ENCODE measurements at places on chromosomes 7 and 10. TPM values are rescaled to one million over a fixed set of nuclear protein-coding genes. Genes with fewer than 3 reads are reported as not detected.

DNA sequence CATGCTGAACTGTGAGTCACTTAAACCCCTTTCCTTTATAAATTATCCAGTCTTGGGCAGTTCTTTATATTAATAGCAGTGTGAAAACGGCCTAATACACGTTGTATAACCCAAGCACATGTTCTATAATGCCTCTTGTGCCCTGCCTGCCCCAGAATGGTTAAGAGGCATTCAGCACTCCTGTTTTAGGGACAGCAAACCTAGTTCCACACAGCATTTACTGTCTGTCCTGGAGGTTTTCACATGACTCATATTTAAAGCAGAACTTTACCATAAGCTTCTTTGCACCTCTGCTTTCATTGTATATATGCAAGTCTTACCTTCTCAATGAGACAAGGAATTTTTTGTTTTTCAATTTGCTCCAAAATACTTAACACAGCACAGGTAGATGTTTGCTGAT, 144.8 kb downstream of the ICA1 start:
- H3K36me3 ChIP-seq: peaks cover 5% of the 10 kb centered on the region
- no peaks in the 10 kb centered on the region for H3K27me3 ChIP-seq
- DNase-seq: no peak
- H3K4me3 ChIP-seq: no peak overlapping the region
- no peak overlapping the region for H3K27ac ChIP-seq

DNA sequence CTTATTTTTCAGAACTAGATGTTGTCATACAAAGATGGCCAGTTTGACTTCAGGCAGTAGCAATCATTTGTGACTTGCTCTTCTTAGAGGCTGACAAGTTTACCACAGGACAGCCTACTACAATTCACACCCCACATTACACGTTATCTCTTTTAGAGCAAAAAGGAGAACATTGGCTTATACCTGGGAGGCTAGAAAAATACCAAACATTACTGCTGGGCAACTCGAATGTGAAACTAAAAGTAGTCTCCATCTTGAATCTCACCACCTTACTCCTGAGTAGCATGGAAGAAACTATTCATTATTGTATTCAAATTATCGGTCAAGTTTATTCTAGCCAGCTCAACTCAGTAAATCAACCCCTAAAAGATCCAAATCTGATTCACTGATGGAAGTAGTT, 90.7 kb upstream of the TMEM26 start:
- H3K4me3 ChIP-seq: no peak overlapping the region
- no peak for DNase-seq
- no peak overlapping the region for H3K27ac ChIP-seq
- H3K4me1 ChIP-seq: no peaks in the 10 kb centered on the region
- H3K36me3 ChIP-seq: no peaks in the 10 kb centered on the region

DNA sequence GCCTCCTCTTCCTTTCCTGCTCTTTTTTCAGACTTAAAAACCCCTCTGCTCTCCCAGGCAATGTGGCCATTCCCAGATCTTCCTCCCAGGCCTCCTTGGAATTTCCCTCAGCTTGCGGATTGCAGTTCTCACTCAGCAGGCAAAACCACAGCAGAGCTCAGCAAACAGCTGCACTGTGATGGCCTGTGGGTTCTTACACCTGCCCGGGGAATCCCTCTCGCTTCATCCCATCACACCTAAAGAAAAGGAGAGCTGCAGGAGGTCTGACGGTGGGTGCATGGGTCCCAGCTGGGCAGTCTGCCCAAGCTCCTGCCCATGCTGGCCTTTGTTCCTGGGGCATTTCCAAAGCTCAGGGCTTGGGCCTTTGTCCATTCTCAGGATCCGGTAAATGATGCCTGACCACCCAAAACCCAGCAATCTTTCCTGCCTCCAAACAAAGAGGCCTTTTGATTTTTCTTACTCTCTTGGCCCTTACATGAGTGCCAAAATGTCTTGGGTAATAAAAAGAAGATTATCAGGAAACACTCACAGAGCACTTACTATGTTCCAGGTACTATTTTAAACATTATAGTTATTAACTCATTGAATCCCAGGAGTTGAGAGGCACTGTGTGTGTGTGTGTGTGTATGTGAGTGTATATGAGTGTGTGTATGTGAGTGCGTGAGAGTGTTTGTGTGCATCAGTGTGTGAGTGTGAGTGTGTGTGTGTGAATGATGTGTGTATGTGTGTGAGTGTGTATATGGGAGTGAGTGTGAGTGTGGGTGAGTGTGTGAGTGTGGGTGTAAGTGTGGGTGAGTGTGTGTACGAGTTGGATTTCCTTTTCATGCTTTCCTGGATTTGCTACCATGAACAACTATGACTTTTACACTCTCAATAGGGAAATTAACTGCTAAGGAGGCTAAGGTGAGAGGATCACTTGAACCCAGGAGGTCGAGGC, 64.5 kb upstream of the PODXL start:
- H3K4me1 ChIP-seq: no peaks in the 10 kb centered on the region
- H3K4me3 ChIP-seq: no peak overlapping the region
- H3K36me3 ChIP-seq: no peaks in the 10 kb centered on the region
- no peak for DNase-seq
- no peak overlapping the region for H3K27ac ChIP-seq
- peaks cover 10% of the 10 kb centered on the region for H3K27me3 ChIP-seq

- H3K4me3 ChIP-seq: no peak overlapping the region
- peaks cover 11% of the 10 kb centered on the region for H3K36me3 ChIP-seq
- DNase-seq: no peak
- no peaks in the 10 kb centered on the region for H3K4me1 ChIP-seq
Observed at GRCh38 chr10:112585960-112586359, 138.9 kb downstream of the VTI1A start.

- no peaks in the 10 kb centered on the region for H3K27me3 ChIP-seq
- peaks cover 42% of the 10 kb centered on the region for H3K36me3 ChIP-seq
- H3K4me3 ChIP-seq: no peak overlapping the region
- no peak overlapping the region for H3K27ac ChIP-seq
Observed at GRCh38 chr7:37018954-37019353, 294.7 kb upstream of the AOAH start.

DNA sequence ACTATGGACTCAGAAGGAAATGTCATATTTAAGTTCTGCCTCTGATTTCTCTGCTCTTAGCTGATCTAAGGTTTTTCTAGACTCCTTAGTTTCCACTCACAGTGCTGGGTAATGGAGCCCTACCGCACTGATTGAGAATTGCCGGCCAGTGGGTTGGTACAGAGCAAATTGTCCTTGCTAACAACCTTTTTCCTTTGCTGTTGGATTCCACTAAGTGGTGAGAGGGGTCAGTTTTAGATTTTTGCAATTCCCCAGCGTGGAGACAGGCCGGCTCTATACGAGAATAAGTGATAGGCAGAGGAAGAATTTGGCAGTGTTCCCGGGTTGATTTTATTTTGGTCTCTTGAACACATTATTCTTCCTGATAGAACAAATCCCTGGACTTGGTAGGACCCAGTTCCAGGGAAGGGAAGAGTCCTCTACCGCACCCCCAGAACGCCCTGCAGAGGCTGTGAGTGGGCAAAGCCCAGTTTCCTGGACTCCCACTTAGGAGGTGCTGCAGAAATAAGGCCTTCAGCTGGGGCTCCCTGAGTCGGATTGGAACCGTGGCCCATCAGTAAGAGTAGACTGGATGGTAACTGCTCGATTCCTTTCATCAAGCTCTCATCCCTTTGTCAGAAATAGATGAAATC, 3.0 kb upstream of the NRP1 start:
- no peak for DNase-seq
- no peak overlapping the region for H3K4me3 ChIP-seq
- H3K4me1 ChIP-seq: peaks cover 12% of the 10 kb centered on the region

DNA sequence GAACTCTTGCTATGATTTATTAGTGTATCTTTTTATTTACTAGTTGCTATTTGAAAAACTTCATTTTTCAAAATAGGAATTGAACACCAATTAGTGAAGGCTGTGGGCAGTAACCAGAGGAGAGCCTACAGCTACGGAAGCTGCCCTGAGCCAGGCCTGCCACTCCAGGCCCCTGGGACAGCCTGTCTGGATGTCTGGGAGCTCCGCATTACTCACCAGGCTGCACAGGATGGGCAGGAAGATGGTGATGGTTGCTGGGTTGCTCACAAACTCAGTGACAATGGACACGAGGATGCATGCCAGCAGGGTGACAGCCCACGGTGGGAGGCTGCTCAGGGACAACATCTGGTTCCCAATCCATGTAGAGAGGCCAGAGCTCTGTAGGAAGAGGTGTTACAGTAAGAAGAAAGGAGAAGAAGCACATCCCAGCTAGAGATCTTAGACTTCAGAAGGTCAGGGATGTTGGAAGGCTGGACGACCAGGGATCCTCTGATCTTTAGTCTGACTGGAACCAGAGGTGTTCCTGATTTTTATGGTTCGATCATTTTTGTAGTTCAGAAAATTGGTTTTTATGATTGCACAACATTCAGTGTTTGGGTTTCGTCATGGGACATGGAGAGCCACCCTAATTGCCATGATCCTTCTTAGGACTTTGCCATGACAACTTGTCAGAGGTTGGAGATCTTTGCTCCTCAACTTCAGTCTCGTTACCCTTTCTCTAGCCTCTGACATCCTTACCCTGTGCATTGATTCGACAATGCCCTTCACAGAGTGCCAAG, 23.2 kb downstream of the STMP1 start:
- no peak for DNase-seq
- H3K4me3 ChIP-seq: no peak overlapping the region
- H3K4me1 ChIP-seq: peaks cover 6% of the 10 kb centered on the region
- H3K27me3 ChIP-seq: no peaks in the 10 kb centered on the region
- no peak overlapping the region for H3K27ac ChIP-seq

GRCh38 chr10:102151774-102152544, at the start of gene NOLC1:
TSS of gene NOLC1 (plus strand) at chr10:102152389. CDS start at chr10:102152411, 22 bp downstream.
- peak within 1 kb of the TSS; percentile 99 for H3K4me3 ChIP-seq
- peaks cover 79% of the 10 kb centered on the region for H3K36me3 ChIP-seq
- peak within 1 kb of the TSS; percentile 99 for H3K27ac ChIP-seq

- no peak overlapping the region for H3K4me3 ChIP-seq
- DNase-seq: no peak
- no peak overlapping the region for H3K27ac ChIP-seq
- no peaks in the 10 kb centered on the region for H3K36me3 ChIP-seq
- H3K27me3 ChIP-seq: peaks cover 26% of the 10 kb centered on the region
Observed at GRCh38 chr10:75331081-75331480, 70.5 kb downstream of the ZNF503 start.

DNA sequence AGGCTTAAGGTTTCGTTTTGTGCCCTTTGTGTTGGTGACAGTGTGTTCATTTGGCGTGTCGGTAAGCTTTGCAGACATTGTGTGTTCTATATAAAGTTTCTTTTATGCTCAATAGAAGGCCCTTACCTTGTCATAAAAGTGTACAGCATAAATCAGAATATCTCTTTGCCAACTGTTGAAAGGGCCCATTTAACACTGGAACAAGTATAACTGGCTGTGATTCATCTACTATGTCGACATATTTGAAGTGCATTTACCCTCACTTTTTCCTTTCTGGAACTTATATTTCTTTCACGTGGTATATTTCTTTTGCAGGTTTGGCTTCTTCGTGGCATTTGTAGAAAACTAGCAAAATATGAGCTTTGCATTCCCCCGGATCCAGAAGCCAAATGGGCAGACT, 32.7 kb downstream of the EEPD1 start:
- H3K36me3 ChIP-seq: no peaks in the 10 kb centered on the region
- no peaks in the 10 kb centered on the region for H3K27me3 ChIP-seq
- no peak overlapping the region for H3K27ac ChIP-seq

DNA sequence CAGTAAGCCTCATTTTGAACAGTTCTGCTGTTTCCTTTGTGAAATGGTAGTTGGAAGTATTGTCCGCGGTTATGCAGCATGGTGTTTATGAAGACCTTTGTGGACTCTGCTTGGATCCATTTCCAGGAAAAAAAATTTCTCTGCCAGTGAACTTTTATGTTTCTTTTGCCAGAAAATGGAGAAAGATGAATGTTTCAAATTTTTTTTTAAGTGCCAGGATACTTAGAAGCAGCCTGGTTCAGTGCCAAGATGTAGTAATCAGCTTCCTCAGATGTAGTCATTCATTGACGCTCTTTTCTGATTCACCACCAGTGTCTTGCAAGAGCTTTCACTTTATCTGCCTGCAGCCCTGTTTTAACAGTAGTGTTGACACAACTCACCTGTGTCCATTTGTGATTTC, 258.2 kb downstream of the SDK1 start:
- no peaks in the 10 kb centered on the region for H3K27me3 ChIP-seq
- no peak overlapping the region for H3K27ac ChIP-seq
- no peak overlapping the region for H3K4me3 ChIP-seq
- no peak for DNase-seq

- no peaks in the 10 kb centered on the region for H3K36me3 ChIP-seq
- peaks cover 27% of the 10 kb centered on the region for H3K4me1 ChIP-seq
Observed at GRCh38 chr10:13787015-13787421, 200.3 kb downstream of the PRPF18 start.

GRCh38 chr7:114979388-114979787, 57.5 kb downstream of the MDFIC start:
- H3K4me3 ChIP-seq: no peak overlapping the region
- peaks cover 21% of the 10 kb centered on the region for H3K4me1 ChIP-seq
- H3K27ac ChIP-seq: no peak overlapping the region
- H3K27me3 ChIP-seq: no peaks in the 10 kb centered on the region
- peaks cover 34% of the 10 kb centered on the region for H3K36me3 ChIP-seq

DNA sequence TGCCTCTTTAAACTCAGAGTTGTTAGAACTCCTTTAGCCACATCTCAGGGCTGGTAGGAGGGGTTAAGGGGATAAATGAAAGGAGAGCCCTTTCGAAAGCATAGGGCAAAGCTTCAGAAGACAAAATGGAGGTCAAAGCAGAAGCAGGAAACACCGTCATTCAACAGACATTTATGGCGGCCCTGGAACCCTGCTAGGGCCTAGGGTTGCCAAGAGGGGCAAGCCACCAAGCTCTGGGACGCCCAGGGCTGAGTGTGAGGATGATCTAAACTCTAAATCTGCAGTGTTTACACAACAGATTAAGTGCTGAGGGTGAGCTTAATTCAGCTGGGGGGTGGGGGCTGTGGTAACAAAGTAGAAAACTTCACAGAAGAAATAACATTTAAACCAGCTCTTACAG, 79.0 kb upstream of the NFE2L3 start:
- H3K4me3 ChIP-seq: no peak overlapping the region
- peaks cover 13% of the 10 kb centered on the region for H3K27me3 ChIP-seq
- DNase-seq: no peak
- H3K4me1 ChIP-seq: peaks cover 3% of the 10 kb centered on the region

DNA sequence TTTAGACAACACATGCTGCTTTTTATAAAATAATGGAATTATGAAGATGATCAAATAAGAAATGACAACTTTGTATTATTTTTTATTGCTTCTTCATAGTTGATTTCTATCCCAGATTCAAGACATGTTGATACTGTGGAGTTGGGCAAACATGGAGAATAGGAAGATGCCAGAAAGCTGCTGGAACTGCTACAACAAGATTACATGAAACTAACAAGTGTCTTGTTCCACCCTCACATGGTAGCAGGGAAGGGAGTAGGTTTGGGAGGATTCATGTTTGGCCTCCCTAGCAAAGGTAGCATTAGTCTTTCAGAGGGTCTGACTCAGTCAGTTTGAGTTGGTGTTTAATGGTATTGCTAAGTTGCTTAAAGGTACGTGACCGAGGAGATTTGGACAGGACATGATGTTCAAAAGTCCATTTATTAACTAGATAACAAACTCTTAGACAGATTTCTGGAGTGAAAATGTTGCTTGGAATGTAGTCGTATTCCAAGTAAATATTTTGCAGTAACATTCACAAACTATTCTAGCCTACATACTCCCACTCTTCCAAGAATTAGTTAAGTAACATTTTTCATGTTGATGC, 33.1 kb downstream of the PRR15 start:
- H3K36me3 ChIP-seq: no peaks in the 10 kb centered on the region
- no peak overlapping the region for H3K27ac ChIP-seq
- no peak for DNase-seq
- no peak overlapping the region for H3K4me3 ChIP-seq

- H3K27ac ChIP-seq: no peak overlapping the region
- H3K27me3 ChIP-seq: peaks cover 39% of the 10 kb centered on the region
- no peak for DNase-seq
- no peak overlapping the region for H3K4me3 ChIP-seq
- H3K36me3 ChIP-seq: no peaks in the 10 kb centered on the region
Observed at GRCh38 chr10:86763404-86763803, 7.0 kb downstream of the BMPR1A start.

PNLIPRP2 gene
- not detected for total RNA-seq

OPN1SW gene
- not detected for total RNA-seq

SPDYE9 gene
- not detected for total RNA-seq

All from activated naive CD8-positive, alpha-beta T cell treated with anti-CD3 and anti-CD28 coated beads for 36 hours (primary cell).